Smooth muscle cell of trachea (primary cell): ENCODE measurements at places on chromosomes 1 and 21. TPM values are rescaled to one million over a fixed set of nuclear protein-coding genes. Genes with fewer than 3 reads are reported as not detected.

The GREM2 gene
- 5.5 and 7.7 TPM in 2 replicates for total RNA-seq

The KIF14 gene
- total RNA-seq, result 0.83 and 16.0 TPM in 2 replicates

The PLPP3 gene
- total RNA-seq, result 265 and 554 TPM in 2 replicates

The BTG2 gene
- total RNA-seq, result 8.7 and 46.8 TPM in 2 replicates

The ROR1 gene
- 9.7 and 21.2 TPM in 2 replicates for total RNA-seq

The TRAPPC10 gene
- 18.3 and 20.3 TPM in 2 replicates for total RNA-seq
